ENCODE measurements at places on chromosomes 2 and 18.

DNA sequence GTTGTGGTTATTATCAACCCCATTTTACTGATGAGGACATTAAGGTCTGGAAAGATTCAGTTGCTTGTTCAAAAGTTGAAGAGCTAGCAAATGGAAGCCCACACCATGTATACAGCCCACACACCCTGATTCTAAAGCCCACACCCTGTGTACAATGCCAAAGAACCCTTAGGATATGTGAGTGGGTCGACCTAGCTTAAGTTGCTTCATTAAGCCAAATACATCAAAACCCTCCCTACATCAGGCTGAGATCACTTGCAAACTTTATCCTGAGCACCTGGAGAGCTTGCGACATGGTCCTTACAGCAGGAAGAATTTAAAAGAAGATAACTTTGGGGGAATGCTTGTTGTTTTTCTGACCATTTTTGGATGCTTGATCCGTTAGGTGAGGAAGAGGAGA lies 435 bp upstream of the ARHGAP25 start:
- no peak for DNase-seq

- DNase-seq: no peak
Observed at GRCh38 chr2:75047189-75047991, 88.9 kb downstream of the POLE4 start.

DNA sequence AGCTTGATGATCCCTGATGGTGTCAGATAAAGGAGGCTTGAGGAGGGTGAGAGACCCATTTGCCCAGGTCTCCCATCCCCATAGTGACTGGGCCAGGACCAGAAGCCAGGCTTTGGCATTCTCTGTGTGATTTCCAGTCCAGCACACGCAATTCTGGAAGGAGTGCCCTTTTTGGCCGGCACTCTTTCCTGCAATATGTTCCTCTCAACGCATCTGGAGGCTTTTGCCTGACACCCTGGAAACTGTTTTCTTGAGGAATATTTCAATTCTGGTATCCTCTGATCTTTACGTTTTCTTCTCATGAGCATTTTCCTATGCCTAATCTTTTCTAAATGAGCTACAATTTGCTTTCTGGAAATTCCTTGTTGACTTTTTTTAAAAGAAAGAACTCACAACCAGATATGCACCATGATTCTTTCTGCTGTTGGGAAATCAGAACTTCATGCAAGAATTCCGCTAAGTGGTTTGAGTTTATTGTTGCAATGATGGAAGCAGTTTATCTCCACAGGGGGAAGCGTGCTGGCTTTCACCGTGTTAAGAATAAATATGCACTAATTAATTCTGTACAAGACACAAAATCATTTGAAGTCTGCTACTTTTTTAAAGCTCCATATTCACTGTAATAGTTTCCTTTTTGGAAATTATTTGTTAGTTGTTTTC lies 143.7 kb downstream of the NAPG start:
- DNase-seq: no peak

DNA sequence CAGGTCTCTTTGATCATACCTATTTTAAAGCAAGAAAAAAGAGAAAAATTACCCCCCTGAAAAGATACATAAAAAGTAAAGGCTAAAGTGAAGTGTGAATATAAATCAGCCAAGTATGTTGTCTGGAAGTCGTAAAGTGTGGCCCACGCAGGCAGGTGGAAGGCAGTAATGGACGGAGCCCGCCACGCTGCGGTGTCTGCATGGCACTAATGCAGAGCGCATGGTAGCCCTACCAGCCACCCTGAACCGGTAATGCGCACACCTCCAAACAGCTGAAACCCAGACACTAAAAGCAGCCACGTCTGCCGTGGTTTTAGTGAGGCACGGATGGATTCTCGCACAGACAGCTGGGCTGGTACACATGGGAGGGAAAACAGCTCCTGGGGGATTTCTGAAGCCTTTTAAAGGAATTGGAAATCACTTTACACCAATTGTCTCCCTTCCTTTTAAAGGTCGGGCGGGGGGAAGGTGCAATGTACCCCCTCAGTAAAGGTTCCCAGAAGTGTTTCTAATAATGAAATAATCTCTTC lies 615.2 kb downstream of the CNTNAP5 start:
- no peak for DNase-seq

DNA sequence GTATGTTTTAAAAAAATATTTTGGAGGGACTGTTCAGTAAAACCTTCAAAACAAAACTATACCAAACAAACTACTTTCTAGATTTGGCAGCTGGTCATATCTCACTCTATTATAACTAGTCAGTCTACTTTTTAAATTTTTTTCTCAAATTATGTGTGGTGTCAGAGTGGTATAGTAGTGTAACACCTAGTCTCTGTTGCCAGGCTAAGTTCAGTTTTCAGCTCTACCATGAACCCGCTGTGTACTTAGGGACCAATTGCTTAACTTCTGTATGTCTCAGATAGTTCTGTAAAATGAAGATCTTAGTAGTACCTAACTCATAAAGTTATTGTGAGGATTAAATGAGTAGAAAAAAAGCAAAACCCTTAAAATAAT lies 54.3 kb downstream of the GPD2 start:
- DNase-seq: no peak

DNA sequence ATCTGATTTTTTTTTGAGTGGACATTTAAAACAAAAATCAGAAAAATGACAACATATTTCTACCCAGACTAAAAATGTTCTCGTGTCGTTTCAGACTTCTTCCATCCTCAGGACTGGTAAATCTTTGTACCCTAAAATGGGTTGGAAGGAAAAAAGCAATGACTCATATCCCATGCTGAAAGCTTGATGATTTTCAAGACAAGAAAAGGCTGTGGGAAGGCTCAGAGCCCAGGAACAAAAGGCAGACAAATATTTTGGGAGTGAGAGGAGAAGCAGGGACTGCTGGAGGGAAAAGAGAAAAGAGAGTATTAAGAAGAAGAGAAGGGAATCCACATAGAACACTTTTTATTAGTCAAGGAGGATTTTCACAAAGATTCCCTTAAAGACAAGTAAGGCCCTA lies 77.1 kb upstream of the CTAGE1 start:
- no peak for DNase-seq

DNA sequence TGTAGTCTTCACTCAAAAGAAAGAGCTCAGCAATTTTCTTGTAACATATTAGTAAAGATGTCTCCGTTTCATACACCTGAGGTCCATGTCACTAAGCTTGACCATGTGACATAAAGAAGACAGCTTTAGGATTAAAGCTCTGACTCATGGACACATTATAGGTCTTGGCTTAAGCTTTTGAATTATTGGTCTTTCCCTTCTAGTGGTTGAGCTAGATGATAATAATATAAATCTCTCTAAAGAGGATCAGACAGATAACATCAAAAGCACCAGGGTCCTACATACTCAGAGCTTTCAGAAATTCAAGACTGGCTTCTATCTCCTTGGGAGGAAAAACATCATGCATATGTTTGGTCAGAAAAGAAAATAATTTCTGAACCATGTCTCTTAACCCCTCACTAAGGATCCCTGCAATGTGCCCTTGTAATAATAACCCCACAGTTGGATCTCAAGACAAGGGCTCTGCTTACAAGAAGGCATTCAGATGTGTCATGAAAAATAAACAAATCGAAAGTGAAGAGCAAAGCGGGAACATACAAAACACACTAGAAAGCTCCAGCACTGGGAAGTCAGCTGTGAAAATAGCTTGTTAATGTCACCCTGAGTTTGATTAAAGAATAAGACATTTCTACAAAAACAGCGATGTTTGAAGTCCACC lies 174.5 kb downstream of the PID1 start:
- DNase-seq: no peak

- DNase-seq: no peak
Observed at GRCh38 chr2:69798909-69799526, 30.4 kb upstream of the GMCL1 start.

DNA sequence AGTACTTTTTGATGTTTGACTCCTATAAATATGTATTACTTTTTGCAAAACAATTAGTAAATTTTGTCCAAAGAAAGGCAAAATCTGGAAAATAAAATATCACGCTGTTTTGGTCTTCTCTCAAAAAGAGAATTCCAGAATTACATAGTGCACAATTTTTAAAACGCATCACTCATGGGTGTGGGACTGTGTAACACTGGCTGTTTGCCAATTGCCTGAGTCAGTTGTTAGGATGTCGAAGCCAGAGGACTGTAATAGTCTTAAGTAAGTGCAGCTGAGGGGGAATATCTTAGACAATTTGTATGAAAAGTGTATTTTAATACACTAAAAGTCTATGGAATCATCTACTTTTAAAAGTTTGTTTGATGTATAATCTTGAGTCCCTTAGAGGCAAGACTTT lies 24.1 kb upstream of the EPHA4 start:
- DNase-seq: no peak

- DNase-seq: no peak
Observed at GRCh38 chr2:60612033-60612432, 58.6 kb upstream of the BCL11A start.

DNA sequence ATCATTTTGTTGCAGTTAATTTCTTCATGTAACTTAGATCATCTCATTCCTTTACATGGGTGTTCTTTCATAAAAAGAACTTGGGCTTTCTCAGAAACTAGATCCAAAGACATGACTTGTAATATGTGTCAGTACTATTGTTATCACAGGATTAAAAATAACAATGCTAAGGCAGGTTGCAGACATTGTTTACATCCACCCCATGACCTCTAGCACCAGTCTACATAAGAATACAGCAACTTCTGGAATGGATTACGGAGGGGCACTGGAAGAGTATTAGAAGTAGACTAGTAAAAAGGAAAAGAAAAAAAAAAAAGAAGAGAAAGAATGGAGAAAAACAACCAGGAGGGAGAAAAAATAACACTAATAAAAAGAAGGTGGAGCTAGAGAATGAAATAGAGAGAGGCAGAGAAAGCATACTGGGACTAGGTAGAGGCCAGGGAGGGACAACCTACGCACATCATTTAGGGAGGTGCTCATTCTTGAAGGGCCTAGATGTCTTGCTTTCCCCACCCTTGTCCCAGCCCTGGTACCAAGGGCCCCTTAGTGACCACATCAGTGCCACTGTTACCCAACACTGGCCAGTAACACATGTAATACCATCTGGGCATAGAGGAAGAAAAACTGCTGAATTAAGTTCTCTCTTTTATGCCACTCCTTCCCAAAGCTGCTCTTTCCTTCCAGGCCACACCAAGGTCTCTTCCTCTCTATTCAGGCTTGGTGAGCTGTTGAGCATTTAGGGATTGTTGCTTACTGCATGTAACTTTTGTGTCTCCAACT lies 70.6 kb upstream of the KLF7 start:
- DNase-seq: no peak

DNA sequence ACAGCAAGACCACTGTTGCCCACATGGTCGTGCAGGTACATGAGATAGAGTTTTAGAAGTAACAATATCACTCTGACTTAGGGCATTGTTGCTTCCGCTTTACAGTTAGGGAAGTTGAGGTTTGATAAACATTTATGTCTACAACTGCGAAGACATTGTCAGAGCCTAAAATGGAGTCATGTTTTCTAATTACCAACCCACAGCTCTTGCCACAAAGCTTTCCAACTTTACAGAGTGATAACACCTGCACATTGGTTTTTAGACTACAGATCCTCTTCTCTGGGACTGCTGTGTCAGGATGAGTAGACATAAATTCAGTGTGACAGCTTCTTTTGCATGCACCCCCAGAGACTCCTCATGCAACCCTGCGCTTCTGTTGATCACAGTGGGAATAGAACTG lies 119.0 kb downstream of the FEZ2 start:
- no peak for DNase-seq

- no peak for DNase-seq
Observed at GRCh38 chr2:45177870-45178269, 168.6 kb upstream of the SIX2 start.

GRCh38 chr2:177363332-177363731 lies 29.2 kb upstream of the AGPS start:
- no peak for DNase-seq

GRCh38 chr2:10892316-10892715 lies 19.4 kb upstream of the KCNF1 start:
- DNase-seq: no peak

GRCh38 chr2:236949089-236949905 lies 136.4 kb upstream of the COPS8 start:
- DNase-seq: no peak

GRCh38 chr2:69667805-69668382 lies 24.4 kb upstream of the AAK1 start:
- no peak for DNase-seq

DNA sequence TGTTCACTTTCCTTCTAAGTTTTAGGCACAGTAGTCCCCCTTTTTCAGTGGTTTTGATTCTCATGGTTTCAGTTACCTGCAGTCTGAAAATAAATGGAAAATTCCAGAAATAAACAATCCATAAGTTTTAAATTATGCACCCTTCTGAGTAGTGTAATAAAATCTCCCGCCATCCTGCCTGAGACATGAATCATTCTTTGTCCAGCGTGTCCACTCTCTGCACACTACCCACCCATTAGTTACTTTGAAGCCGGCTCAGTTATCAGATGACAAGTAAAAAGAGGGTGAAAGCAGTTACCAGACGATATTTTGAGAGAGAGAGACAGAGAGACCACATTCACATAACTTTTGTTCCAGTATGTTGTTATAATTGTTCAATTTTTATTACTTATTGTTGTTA lies 400.5 kb downstream of the TMX3 start:
- no peak for DNase-seq

DNA sequence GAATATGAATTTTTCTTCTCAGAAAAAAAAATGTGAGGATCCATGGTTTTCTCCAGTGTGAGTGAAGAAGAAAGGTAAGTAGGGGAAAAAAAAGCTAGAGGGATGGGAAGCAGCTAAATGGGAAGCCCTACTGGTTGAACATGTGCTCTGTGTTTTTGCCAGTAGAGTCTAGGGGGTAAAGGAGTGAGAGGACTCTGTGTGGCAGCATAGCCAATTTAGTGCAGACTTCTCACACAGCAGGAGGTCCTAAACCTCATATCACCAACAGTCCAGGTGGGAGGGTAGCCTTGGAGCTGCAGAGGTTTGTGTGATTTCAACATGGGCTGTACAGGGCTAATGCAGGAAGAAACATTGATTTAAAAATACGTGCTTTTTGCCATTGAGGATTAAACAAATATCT lies 334.5 kb upstream of the SPHKAP start:
- no peak for DNase-seq

DNA sequence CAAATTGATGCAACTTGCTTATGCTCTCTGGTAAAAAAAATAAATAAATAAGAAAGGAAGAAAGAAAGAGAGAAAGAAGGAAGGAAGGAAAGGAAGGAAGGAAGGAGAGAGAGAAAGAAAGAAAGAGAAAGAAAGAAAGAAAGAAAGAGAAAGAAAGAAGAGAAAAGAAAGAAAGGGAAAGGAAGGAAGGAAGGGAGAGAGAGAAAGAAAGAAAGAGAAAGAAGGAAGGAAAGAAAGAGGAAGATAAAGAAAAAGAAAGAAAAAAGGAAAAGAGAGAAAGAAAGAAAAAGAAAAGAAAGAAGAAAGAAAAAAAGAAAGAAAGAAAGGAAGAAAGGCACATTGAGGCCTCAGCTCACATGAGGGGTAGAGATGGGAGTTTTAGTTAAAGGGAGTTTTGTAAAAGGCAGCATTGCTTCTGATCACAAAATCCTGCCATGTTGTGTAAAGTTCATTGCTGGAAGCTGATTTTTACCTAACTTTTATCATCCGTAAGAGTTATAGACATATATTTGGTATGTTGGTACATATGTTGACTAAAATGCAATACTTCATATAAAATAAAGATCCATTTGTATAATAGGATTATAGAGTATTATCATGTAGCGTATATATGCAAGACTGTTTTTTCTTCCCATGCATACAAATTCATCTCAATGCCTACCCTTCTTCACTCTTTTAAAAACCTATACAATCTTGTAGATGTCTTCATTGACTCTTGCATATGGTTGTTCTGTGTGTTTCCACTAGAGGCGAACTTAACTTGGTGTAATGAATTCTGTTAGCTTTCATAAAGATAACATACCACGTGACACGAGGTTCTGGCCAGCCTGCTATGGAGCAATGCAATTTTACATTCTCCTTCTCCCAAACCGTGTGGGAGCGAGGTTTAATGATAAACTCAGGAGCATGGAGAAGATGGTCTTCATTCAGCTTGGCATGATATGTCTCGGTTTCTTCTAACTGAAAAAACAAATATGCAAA lies 32.8 kb downstream of the MYOM1 start:
- DNase-seq: no peak
